Fibroblast of skin of left quadriceps (primary cell): ENCODE measurements at places on chromosomes 16 and 17.

GRCh38 chr16:82954224-82954929 is 327.6 kb downstream of the CDH13 start:
- DNase-seq: peak; percentile 55

DNA sequence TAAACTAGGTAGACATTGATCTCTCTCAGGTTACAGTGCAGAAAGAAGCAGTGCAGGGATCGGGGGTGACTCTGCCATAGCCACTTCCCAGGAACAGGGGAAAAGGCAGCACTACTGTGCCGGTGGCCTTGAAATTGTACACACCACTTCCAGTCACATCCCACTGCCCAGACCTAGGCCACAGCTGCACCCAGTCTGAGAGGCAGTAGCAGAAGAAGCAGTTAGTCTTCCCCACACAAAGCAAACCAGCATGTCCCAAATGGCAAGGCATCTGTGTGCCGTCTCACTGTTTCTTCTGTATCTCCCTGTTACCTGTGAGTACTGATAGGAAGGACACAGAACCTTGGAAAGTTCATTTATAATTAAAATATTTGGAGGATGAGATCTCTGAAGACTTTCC is 47.0 kb downstream of the TMC6 start:
- DNase-seq: no peak

- no peak for DNase-seq
These were observed 228.9 kb upstream of the TNRC6C start for GRCh38 chr17:77729587-77729986.

- DNase-seq: no peak
These were observed 744 bp upstream of the GGNBP2 start for GRCh38 chr17:36544044-36544306.

- no peak for DNase-seq
These were observed 7.7 kb downstream of the SLC35B1 start for GRCh38 chr17:49699966-49700575.

DNA sequence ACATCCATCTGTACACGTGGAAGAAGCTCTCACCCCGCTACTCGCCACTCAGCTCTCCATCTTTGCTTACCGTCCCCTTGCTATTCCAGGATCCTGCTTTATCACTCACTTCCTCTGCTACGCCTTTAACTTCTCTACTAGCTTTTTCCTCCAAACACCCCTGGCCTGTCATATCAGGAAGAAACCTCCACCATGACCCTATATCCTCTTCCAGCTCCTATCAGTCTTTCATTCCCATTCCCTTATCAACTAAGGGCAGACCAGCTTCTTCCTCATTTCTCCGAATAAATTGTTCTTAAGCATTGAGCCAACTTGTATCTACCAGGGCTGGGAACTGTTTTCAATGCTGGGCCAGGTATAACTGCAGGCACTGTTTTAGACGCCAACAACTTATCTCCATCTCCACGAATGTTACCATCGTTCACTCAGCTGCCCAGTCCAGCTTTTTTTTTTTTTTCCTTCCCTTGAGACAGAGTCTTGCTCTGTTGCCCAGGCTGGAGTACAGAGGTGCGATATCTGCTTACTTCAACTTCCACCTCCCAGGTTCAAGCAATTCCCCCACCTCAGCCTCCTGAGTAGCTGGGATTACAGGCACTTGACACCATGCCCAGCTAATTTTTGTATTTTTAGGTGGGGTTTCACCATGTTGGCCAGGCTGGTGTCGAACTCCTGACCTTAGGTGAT is 4.3 kb downstream of the IQCK start:
- no peak for DNase-seq

- peak; percentile 14 for DNase-seq
These were observed 688 bp downstream of the CRK start for GRCh38 chr17:1455291-1455796.

DNA sequence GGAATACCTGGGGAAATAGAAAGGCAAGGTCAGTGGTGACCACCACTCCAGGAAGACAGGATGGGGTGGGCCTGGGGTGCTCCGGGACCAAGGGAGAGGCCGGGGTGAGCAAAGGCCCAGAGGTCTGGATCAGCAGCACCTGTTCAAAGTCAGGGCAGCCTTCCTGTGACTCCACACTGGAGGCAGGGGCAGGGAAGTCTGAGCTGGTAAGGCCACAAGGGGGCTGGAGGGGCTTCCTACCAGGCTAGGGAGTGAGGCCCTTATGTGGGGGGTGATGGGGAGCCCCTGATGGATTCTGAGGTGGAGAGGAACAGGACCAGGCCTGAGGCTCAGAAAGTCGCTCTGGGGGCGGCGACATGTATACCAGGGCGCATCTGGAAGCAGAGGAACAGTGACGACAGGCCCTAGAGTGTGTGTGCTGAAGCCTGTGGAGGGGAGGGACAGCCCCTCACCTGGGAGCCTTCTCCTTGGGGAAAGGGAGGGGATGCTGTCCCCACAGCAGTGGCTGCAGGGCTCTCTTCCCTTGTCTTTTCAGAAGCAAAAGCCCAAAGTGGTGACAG is 3.7 kb downstream of the C16orf78 start:
- DNase-seq: no peak

- peak; percentile 84 for DNase-seq
These were observed 189.2 kb upstream of the AXIN2 start for GRCh38 chr17:65750631-65751115.

- no peak for DNase-seq
These were observed 29.8 kb upstream of the ANKFY1 start for GRCh38 chr17:4293572-4293971.

DNA sequence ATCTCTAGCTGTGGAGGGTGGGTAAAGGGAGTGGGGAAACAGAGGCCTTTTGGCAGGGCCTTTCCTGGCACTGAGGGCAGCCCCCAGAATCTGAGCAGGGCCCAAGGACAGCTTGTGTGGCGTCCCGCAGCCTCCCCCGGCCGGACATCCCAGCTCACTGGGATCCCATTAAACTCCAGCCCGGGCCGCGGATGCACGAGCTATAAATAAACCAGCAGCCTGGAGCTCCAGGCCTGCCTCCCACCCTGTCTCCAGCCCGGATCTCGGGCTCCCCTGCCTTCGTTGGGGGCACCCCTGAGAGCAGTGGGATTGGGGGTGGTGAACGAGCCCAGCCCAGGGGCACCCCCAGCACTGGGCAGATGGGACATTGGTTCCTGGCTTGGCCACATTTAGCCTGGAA is 13.8 kb upstream of the AATK start:
- no peak for DNase-seq

GRCh38 chr16:79528338-79528737 is 72.2 kb downstream of the MAF start:
- DNase-seq: no peak

- DNase-seq: no peak
These were observed 35.0 kb downstream of the ITGAE start for GRCh38 chr17:3765981-3766380.

GRCh38 chr16:70578035-70578434 is 54.4 kb downstream of the SF3B3 start:
- no peak for DNase-seq

- DNase-seq: no peak
These were observed 518.5 kb upstream of the EEF2KMT start for GRCh38 chr16:5615868-5616642.

DNA sequence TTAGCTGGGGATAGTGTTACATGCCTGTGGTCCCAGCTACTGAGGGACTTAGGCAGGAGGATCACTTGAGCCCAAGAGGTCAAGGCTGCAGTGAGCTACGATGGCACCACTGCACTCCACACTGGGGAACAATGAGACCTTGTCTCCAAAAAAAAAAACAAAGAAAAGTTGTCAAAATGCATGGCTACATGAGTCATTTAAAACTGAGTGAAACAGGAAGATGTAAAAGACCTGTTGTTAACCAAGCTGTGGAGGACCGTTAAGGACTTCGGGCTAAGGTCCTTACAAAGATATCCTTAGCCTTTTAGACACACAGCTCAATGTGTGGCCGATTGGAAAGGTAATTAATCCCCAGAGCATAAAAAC is 25.1 kb downstream of the ZP2 start:
- no peak for DNase-seq

GRCh38 chr16:9050102-9050830 is 41.2 kb upstream of the HAPSTR1 start:
- DNase-seq: no peak

DNA sequence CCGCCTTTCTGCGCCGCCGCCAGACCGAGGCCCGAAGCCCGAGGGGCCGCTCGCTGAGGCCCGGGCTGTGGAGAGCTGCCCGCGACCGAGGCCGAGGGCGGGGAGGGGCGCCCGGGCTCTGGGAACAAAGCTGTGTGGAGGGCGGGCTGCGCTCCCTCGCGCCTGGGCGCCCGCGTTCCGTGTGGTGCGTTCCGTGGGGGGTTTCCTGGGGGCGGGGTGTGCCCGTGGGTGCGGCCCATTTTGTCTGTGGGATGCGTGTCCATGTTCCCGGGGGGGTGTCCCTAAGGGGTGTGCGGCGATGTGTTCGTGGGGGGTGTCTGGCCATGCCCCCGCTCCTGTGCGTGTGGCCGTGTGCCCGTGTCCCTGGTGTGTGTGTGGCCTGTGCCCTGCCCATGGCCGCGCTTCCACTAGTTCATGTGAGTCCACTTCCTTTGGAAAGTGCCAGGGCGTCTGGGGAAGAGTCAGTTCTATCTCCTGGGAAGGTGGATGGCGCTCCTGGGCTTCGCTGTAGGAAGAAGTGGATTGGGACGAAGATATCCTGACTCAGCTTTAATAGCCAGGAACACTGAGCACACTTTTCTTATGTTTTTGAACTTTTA is 520 bp downstream of the JPT2 start:
- DNase-seq: no peak
